Foreskin fibroblast (primary cell): ENCODE measurements at places on chromosomes 6 and 20.

DNA sequence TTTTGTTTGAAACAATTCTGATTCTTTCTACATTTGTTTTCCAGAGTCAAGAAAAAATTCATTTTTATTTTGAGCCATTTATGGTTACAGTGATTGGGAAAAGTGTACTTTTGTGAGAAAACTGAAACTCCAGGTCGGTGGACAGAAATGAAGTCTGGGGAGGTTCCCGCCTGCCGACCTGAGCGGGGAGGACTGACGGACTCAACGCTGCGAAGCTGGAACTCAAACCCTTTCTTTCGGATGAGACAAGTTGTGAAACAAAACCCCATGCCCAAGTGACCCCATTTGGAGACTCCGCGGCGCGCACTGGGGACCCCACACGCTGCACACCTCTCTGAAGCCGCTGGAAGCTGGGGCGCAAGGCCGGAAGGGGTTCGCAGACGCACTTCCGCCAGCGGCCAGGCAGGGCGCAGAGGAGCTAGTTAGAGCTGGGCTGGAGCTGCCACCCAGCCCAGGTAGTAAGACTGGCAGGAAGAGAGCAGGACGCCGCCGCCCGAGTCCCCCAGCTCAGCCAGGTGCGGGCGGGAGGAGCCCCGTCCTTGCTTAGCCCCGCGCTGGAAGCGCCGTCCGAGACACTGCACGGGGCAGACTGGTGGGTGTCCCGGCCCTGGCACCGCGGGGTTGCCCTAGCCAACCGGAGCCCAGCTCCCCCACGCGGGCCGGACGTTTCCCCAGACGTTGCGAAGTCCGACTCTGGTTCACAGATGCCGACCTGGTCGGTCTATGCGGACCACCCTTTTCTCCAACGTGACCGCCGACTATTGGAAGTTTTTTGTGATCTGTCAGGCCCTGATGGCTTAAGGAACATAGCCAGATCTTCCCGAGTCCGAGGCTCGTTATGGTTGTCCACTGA, 19.8 kb upstream of the ZSCAN16 start:
- peak; percentile 76 for DNase-seq

GRCh38 chr6:170504479-170504878, 48.6 kb downstream of the PSMB1 start:
- no peak for DNase-seq

GRCh38 chr6:36827261-36828079, 11.8 kb downstream of the CPNE5 start:
- peak; percentile 65 for DNase-seq

GRCh38 chr20:11582060-11582459, 335.6 kb upstream of the BTBD3 start:
- DNase-seq: peak; percentile 25

- no peak for DNase-seq
Measured at GRCh38 chr6:107632381-107633136, 142.6 kb downstream of the SOBP start.

GRCh38 chr20:57426831-57427230, 35.6 kb downstream of the RBM38 start:
- DNase-seq: no peak

GRCh38 chr6:88855541-88856147, 107.8 kb downstream of the RNGTT start:
- DNase-seq: no peak

GRCh38 chr20:37573626-37574198, 46.0 kb upstream of the BLCAP start:
- no peak for DNase-seq

DNA sequence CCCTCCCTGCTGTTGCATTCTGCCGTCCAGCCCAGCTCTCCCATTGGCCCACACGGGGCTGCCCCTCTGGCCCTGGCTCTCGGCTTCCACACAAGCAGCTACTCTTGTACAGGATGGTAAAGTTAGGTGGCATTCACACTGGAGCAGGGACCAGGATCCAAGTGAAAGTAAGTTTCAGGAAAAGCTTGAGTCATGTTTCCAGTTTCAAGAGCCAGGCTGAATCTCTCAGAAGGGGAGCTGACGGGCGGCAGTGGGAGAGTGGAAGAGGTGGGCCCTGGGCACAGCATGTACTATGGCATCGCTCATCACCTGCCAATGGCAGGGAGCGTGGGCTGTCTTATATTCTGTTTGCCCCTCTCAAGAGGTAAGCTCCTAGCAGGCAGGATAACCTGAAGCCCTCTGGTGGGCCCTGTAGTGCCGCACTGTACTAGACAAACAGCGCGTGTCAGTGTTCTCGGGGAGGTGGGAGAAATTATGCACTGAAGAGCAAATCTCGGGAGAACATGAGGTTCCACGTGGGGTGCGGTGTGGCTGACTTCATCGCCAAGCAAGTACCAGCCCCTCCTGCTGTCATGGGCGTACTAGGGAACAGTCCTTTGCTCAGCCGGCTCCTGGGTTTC, 241.5 kb downstream of the NRN1 start:
- no peak for DNase-seq

DNA sequence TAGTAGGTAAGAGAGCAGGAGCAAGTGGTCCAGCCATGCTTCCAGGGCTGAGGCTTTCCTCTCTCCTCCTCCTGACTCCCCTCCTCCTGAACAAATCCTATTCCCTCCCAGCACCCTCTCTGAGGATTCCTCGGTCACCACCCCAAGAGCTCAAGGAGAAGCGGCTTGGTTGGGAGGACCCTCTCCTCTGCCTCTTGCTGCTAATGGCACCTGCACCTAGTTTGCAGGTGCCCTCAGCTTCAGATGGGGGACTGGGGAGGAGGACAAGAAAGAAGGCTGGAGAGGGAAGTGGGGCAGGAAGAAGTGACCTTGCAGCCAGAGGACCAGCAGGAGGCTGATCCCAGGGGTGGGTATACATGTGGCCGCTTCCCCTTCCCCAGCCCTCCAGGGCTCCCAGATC, 17.5 kb downstream of the NCR2 start:
- no peak for DNase-seq

- DNase-seq: peak; percentile 69
Measured at GRCh38 chr6:53347921-53348370, 804 bp downstream of the ELOVL5 start.

DNA sequence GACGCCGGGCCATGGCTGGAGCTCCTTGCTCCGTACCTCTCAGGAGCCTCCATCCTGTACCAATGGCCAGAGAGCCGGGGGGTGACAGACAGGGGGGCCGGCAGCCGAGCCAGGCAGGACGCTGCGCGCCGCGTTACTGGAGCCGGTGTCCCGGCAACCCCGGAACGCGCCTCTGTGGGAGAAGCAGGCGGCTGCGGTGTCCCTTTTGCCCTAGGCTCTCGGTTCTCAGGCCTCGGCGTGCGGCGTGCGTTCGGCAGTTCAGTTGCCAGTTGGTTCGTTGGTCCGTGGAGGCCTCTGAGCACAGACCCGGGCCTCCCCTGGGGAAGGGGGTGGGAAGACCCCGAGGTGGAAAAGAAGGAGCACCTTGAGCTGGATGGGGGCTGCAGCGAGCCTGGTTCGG, at the start of gene SPATS1:
TSS of gene SPATS1 (plus strand) at position 162 of the 400 bp plus-strand sequence. CDS start 446 bp downstream, outside the sequence.
- peak; percentile 31 for DNase-seq

- DNase-seq: no peak
Measured at GRCh38 chr20:6764619-6765018, 2.9 kb upstream of the BMP2 start.

DNA sequence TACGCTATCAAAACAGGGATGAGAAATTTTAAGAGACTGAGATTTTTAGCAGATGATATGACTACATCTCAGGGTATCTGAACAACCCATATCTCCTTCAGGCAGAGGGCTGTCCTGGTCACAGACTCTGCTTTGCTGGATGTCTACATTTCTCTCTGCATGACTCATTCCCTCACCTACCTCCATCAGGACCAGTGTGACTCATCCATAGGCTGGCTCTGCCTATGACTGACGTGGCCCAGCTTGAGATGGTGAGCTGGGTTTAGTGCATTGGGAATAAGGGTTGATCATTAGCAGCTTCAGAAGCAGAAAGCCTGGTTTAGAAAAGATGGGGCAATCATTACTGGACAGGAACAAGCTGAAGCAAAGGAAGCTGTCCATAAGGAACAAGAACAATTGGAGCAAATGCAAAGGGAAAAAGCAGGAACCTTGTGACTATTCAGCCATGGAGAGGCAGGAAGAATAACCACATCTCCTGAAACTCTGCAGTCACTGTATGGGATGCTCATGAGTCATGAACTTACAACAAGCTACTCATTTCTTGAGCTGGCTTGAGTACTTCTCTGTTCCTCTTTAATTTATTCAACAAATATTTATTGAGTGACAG, 86.4 kb upstream of the CBLN4 start:
- no peak for DNase-seq

GRCh38 chr6:150720774-150721233, 121.1 kb downstream of the PLEKHG1 start:
- DNase-seq: no peak

- DNase-seq: no peak
Measured at GRCh38 chr20:44621325-44621724, 30.2 kb downstream of the ADA start.

DNA sequence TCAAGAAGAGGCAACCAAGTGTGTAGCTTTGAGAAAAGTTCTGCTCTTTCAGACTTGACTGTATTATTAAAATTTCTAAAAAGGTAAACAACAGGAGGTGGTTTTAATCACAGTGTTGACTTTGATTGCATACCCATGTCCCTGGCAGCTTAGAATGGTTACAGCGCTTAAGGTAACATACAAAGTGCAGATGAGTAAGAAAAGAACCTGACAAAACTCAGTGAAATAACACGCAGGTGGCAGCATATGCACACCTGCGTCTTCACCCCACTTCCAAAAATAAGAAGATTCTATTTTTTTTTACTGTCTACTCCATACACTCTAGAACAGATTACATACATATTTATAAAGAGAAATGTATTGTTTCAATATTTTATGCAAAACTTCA, 233.5 kb downstream of the GMPR start:
- DNase-seq: no peak

DNA sequence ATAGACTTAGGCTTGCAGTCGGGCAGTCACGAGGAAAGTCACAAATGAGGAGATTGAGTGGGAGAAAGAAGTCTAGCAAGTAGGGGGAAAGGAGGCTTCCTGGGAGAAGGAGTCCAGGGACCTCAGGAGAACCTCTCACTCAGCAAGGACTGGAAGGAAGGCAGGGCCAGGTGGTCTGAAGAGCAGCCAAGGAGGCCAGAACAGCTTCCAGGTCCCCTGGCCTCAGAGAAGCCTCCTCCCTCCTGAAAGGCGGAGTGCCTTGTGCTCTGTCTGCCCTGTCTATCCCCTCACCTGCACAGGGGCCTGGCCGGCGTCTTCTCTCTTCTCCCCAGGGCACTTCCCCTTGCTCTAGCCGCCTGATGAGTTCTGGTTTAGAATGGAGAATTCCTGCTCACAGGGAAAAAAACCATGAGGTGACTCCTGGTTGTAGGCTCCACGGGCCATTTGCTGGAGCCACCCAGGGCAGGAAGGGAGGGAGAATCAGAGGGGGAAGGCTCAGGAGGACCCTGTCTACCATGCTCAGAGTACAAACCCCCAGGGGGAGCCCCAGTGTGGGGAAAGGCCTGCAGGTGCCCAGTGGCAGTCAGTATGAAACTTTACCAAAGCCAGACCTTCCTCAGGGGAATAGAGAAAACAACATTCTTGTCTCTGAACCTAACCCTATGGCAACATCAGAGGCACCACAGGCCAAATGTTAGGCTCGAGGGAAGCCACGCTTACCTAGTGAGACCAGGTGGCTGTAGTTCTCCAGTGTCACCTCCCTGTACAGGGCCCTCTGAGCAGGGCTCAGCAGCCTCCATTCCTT, 11.2 kb downstream of the ZNF337 start:
- no peak for DNase-seq

DNA sequence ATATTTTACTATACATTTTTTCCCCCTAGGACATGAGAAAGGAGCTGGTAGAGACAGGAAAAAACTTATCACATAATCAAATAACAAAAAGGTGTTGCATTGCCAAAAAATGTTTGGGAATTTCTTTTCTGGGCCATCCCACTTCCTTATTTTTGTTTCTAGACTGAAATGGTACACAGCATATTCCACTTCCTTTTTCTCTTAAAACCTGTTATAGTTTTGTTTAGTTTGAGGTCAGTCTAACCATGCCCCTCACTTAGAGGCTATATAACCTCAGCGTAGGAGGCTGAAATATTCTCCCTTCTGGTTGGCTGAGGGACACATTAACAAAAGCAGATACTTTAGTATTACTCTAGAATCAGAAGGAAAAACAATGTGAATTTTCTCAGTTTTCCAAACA, 323.9 kb downstream of the GJA1 start:
- DNase-seq: no peak

- DNase-seq: no peak
Measured at GRCh38 chr6:10558565-10558964, 37.4 kb downstream of the GCNT2 start.

GRCh38 chr6:161033667-161034066, 42.1 kb downstream of the MAP3K4 start:
- DNase-seq: no peak

- DNase-seq: no peak
Measured at GRCh38 chr6:142695016-142695415, 250.0 kb downstream of the HIVEP2 start.

- DNase-seq: no peak
Measured at GRCh38 chr20:53171065-53171464, 198.9 kb downstream of the TSHZ2 start.

DNA sequence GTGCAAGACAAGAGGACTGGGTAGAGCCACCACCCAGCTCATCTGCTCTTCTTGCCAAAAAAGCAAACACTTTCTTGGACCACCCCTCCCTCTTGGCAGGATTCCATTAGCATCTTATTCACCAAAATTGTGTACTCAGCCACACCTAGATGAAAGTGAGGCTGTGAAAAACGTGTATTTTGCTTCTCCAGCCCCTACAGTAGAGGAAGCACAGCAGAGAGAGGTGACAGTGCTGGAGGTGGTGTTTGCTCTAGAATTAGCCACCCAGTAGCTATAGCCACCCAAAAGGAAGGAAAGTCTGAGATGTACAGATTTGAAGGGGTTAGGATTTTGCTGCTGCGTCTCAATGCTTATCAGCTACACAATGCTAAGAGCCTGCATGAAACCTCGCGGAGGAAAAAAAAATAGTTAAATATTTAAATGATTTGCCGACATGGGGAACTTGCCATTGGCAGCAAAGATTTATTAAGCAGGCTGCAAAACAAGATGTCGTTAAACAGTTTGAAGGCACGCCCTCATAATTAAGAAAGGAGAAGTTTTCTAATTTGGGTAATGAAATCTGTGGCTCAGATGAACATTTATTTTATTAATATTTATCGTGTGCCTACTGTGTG, 287.3 kb downstream of the ZNF217 start:
- DNase-seq: no peak

GRCh38 chr6:165615636-165616035, 47.4 kb downstream of the PDE10A start:
- no peak for DNase-seq

GRCh38 chr6:33551538-33551937, 28.5 kb downstream of the BAK1 start:
- DNase-seq: no peak

- DNase-seq: no peak
Measured at GRCh38 chr6:135086414-135086764, 31.8 kb upstream of the HBS1L start.

DNA sequence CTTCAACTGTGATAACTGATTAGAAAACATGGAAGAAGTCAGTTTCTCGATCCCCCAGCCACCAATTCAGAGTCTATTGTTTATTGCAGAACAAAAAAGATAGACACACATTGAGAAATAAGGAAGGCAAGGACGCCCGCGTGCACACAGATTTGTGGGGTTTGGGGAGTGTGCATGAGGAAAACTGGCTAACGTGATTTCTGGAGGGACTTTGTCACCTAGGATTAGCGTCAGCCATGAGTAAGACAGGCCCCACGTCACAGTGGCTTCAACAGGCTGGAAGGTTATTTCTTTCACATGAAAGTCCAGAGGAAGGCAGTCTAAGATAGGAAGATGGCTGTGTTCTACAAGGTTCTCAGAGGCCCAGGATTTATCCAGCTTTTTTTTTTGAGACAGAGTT, 7.7 kb downstream of the ZNF341 start:
- DNase-seq: no peak

GRCh38 chr6:15874821-15875220, 212.0 kb upstream of the DTNBP1 start:
- DNase-seq: peak; percentile 75
